ENCODE measurements at places on chromosomes 3 and 15.

GRCh38 chr15:76062286-76062685 is 2.5 kb downstream of the TMEM266 start:
- no peak for DNase-seq

DNA sequence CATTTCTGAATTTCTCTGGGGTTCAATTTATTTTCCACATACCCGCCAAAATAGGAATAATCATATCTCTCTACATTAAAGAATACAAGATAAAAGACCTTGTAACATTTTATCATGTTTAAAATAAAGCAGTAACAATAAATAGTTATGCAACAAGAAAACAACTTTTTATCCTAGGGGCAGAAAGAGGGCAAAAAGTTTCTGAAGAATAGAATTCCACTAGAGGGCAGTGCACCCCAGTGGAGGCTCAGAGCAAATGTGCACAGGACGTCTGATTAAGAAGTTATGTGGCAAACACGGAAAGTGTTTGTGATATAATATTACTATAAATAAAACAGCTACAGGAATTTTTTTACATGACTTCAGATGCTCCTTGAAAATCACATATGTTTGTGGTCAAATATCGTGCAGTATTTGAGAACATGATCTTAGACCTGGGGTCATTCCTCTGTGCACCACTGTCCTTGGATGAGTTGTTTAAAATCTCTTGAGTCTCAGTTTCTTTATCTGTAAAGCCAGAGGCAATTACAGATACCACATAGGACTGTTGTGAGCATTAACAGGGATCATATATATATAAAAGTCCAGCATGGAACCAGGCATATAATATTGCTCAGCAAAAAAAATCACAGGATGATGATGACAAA is 13.2 kb upstream of the PIK3R4 start:
- DNase-seq: peak; percentile 42

- no peak for DNase-seq
Observed at GRCh38 chr3:115814006-115814405, 190.7 kb downstream of the GAP43 start.

GRCh38 chr15:90986790-90987507 is 7.4 kb downstream of the PRC1 start:
- no peak for DNase-seq

DNA sequence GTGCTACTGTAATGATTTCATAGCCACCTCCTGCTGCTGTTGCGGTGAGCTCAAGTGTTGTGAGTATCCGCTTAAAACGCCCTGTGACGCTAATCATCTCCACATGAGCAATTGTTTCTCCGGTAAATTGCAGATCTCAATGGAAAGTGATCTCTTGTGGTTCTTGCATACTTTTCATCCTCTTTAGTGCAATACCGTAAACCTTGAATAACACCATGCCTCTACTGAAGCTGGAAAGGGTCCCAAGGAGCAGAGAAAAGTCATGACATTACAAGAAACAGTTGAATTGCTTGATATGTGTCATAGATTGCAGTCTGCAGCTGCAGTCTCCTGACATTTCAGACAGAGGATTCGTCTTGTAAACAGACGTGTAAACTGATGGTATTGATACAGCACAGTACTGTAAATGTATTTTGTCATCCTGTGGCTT is 6.0 kb upstream of the CEMIP start:
- no peak for DNase-seq

- no peak for DNase-seq
Observed at GRCh38 chr3:111668888-111669488, 73.8 kb upstream of the ZBED2 start.

- no peak for DNase-seq
Observed at GRCh38 chr3:126781889-126782491, 78.0 kb downstream of the CHCHD6 start.

GRCh38 chr3:27127195-27127594 is 242.0 kb downstream of the NEK10 start:
- no peak for DNase-seq

- DNase-seq: no peak
Observed at GRCh38 chr15:45701108-45701507, 66.3 kb downstream of the SQOR start.

DNA sequence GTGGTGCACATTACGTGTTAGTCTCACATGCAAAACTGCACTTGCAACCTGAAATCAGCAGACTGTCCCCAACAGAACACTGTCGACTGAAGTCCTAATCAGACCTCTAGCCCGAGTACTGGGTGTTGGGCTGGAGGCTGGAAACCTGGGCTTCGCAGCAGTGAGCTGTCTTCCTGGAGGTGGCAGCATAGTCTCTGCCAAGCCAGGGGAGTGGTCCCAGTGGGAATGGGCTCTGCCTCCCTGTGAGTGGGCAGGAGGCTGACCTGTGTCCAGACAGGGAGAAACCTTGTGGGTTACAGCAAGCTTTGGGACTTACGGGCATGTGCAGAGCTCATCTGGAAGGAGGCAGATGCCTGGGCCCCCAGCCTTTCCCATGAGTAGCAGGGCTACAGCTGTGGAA is 38.2 kb upstream of the MYZAP start:
- DNase-seq: no peak

- DNase-seq: no peak
Observed at GRCh38 chr3:71177375-71177774, 406.2 kb downstream of the FOXP1 start.

- no peak for DNase-seq
Observed at GRCh38 chr3:53238051-53238850, 17.6 kb downstream of the TKT start.

- no peak for DNase-seq
Observed at GRCh38 chr3:191136347-191136746, 62.7 kb upstream of the OSTN start.

- no peak for DNase-seq
Observed at GRCh38 chr3:195198426-195199346, 72.3 kb downstream of the XXYLT1 start.

DNA sequence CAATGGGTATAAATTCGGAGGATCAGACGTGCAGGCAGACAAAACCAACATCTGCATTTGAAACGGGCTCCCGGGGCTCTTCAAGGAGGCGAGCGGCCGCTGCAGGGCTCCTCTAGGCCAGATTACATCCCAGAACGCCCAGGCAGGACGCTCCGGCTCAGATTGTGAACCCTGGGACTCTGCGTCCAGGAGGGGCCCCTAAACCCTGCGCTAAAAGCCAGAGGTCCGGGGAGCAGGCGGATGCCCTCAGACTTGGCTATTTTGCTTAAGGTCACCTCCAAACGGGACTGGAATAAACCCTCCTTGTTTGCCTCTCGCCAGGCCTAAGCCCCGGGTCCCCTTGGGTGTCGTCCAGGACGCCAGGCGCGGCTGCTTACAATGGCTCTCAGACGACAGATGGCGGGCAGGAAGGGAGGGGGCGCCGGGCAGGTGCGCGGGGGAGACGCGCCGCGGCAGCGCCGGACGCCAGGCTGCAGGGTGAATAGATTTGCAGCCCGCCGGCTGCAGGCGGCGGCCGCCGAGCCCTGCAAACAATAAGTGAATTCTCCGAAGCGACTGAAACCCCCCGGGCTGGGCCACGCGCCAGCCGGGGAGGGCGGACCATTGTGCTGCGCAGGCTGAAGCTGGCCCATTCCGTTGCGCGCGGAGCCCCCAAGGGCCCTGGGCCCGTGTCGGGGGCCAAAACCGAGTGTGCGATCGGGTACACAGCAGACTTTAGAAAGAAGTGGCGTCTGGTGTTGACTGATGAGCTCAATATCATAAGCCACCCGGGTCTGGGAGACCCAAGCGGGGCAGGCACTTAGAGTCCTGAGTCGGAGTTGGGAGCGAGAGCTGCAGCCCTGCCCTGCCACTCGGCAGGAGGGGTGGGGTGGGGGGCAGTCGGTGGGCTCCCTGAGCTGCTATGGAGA is 32.3 kb upstream of the AMOTL2 start:
- DNase-seq: peak; percentile 63

- no peak for DNase-seq
Observed at GRCh38 chr3:134704556-134704955, 53.7 kb upstream of the KY start.

DNA sequence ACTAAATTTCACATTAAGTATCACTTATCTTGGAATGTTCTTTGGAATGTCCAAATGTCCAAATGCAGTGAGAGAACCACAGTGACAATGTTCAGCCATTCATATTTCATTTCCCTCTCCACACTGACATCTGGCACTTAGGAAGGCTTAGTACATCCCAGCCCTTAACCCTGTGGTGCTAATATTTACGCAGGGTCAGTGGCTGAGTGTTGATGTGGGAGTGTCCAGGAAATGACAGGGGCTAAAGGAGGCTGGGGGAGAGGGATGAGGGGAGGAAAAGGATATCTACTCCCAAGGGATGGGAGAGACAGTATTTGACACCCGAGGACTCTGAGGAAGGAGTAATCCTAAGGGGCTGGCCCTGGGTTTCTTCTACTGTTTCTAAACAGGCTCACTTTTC is 14.1 kb upstream of the CCR4 start:
- DNase-seq: no peak

GRCh38 chr3:61750766-61751165 is 189.4 kb downstream of the PTPRG start:
- no peak for DNase-seq

DNA sequence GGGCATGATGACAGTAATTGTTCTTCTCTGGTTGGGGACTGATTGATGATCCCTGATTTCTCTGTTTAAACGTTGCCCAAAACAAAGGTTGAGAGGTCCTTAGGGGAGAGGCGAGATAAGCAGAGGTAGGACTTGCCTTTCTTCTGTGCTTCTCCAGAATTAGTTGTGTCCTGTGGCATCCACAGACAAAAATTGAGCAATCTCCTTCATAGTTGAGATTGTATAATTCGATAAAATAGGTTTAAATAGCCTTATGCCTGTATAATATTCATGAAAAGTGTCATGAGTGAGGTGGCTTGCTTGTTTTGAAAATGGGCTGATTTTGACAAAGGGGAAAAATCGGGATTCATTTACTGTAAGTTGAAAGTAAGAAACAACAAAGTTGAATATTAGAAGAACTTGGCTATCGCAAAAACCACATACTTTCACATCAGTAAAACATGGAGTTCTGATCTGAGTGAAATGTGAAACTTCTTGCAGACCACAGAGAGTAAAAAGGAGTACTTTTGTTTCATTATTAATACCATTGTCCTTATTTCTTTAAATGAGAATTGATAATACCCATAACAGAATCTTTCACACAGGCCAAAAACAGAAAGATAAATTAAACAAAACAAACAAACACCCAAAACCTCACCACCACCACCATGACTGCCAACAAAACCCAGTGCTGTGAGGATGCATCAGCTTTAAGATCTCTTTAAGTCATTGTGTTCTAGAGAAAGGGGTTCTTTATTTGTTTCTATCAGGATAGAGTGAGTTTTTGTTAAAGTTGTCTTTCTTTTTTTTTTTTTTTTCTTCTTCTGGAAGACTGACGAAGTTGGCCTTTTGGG is 155.7 kb downstream of the LPP start:
- DNase-seq: no peak

GRCh38 chr3:14375192-14375591 is 27.2 kb upstream of the SLC6A6 start:
- no peak for DNase-seq

DNA sequence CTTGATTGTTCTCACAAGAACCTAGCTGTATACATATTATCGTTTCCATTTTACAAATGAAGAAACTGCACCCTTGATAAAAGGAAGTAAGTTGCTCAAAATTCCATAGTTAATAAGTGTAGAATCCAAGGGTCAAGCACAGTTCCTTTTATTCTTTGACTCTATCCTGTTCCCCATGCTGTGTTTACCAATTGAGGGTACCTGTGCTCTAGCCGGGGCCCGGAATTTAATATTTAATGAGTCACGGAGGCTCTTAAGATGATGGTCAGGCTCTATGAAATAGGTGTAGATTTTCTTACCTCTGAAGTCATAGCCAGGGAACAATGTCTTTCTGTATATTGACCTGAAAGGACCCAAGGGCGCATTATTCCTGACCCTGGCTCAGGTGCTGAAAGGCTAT is 65.2 kb downstream of the LPP start:
- no peak for DNase-seq

Data from Right ventricle myocardium superior (tissue), 1 donor.